Gastroesophageal sphincter (tissue), 4 donors: ENCODE measurements at places on chromosomes 13 and 19.

DNA sequence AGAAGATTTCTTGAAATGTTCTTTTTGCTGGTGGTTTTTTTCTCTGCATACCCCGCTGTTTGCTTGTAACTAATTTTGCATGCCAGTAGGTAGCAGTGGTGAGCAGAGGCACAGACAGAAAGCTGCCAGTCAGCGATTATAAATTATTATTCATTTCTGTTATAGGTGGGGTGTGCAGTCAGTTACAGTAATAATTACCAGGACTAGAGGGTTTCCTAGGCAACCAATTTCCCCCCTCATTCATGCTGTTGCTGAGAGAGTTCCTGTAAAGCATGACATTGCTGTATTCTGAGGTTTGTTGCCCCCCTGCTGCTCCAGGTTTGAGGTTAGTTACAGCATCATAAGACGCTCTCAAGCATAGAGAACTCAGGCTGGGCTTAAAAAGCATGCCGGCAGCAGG, 104.5 kb downstream of the URI1 start:
- no peak for ATAC-seq

- no peak for ATAC-seq
Measured at GRCh38 chr13:59960683-59961082, 203.0 kb downstream of the DIAPH3 start.

- no peak for ATAC-seq
Measured at GRCh38 chr13:59126474-59126873, 1037.3 kb downstream of the DIAPH3 start.

DNA sequence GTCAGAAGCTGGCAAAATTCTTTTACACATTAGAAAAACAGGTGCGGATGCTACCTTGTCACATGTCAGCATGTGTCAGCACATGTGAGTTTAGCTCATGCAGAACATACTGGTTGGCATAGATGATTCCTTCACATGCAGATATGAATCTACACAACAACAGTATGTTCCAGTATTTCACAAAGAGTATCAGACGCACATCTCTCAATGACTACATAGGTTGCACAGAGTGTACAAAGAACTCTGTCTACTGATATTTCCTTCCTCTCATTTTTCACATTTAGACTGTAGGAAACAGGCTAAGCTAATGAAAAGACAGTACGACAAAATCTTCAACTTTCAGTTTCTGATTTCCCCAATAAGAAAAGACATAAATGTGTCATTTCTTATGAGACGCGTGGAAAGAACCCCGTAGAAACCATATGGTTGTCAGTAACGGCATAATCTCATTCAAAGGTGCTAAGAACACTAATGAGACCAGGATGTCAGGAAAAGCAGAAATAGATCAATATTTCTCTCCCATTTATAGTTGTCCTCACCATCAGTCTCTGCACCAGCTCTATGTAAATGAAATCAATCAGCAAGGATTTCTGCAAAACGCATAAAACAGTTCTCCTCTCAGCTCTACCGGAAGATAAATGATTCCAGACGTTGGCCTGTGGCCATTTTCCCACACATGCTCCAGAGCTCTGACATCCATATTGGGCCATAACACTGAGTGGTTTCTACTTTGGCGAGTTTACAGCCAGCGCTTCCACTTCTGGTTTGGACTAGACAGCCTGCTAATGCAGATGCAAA, 81.2 kb downstream of the STARD13 start:
- peak; percentile 74 for ATAC-seq

GRCh38 chr19:11337080-11337479, 2.4 kb downstream of the RAB3D start:
- ATAC-seq: no peak

DNA sequence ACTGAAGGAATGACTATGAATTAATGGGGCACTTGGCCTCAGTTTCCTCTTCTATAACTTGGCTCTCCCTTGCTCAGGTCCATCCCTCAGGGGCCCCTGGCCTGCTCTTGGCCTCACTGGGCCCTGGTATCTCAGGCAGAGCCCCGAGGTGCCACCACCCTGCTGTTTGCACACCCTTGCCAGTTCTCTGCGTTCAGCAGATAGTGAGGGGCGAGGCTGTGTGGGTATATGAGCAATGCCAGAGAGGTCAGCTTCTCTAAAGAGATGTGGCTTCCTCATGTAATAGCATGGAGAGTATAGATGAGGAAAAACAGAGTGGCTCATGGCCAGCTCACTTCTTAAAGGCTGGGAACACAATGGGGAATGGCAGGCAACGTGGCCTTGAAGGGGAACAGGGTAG, 76.1 kb downstream of the CYSLTR2 start:
- ATAC-seq: no peak

DNA sequence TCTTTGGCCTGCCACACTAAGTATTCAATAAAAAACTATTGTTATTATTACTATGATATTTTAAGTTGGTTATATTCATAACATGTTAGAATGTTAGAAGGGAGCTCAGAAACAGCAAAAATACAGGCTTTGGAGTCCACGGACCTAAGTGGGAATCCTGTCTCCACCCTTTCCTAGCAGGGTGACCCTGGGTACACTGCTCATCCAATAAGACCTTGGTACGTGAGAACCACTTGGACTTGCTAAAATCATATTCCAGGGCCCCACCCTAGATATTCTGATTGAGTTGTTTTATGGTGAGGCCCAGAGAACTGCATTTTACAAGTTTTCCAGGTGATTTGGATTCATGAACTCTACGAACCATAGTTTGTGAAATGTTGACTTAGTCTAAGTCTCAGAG, 47.4 kb upstream of the KL start:
- ATAC-seq: no peak

DNA sequence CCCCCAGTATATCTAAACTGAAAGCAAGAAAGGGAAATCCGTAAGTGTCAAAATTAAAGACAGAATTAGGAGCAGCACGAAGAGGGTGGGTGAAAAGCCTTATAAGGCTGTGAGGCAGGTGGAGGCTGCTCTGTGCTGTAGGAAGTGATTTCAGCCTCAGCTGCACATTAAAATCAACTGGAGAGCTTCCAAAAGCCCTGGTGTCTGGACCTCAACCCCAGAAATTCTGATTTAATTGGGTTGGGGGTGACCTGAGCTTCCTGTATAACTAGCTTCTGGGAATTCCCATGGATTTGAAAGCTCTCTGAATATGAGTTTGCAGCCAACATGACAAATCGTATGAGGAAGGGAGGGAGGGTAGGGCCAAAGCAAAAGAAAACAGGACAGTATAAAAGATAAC, 242.4 kb upstream of the TMTC4 start:
- ATAC-seq: no peak
